ENCODE measurements at places on chromosomes 16 and 17.

DNA sequence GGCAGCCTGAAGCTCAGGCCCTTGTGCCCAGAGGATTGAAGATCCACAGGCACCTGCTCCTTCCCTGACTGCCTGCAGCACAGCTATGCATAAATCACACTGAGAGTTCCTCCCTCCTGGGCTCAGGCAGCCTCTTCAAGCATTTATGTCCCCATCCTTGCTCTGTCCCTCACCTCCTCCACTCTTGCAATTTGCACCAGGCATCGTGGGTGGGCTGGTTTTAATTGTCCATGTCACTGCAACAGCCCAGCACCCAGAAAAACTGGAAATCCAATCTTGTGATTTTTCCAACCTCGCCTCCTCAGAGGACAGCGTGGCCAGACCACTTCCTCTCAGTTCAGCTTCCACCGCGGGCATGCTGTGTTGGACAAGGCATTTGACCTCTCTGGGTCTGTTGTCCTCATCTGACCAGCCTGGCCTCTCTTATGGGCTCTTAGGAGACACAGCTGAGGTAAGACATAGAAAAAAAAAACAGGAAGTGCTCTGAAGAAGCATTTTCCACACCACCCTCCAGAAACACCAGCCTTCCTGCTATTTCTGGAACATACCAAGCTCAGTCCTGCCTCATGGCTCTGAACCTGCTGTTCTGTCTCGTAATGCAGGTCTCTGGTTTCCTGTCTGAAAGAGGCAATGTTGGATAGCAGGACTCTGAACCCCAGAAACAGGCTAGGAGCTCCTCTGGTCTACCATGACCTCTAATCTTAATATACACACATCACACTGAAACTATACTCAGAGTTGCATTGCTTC lies 8.3 kb downstream of the TMEM114 start:
- no peak for DNase-seq

- no peak for DNase-seq
These were observed 39.2 kb upstream of the PRSS54 start for GRCh38 chr16:58333985-58334384.

- DNase-seq: no peak
These were observed 212.2 kb upstream of the ZNF469 start for GRCh38 chr16:88170528-88170991.

DNA sequence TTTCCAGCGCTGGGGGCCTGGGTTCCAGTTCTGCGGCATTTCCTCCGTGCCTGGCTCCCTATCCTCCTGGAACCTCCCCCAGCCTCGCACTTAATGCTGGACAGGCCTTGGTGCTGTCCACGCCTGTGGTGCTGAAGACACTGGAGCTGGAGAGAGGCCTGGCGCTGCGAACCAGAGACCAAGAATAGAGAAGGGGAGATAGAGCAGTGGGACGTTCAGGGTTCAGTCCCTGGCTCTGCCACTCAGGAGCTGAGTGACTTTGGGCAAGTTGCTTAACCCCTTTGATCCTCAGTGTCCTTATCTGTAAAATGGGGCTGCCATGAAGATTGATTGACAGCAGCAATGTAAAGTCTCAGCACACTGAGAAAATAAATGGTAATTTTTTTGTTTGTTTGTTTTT lies 11.9 kb downstream of the SBK1 start:
- no peak for DNase-seq

DNA sequence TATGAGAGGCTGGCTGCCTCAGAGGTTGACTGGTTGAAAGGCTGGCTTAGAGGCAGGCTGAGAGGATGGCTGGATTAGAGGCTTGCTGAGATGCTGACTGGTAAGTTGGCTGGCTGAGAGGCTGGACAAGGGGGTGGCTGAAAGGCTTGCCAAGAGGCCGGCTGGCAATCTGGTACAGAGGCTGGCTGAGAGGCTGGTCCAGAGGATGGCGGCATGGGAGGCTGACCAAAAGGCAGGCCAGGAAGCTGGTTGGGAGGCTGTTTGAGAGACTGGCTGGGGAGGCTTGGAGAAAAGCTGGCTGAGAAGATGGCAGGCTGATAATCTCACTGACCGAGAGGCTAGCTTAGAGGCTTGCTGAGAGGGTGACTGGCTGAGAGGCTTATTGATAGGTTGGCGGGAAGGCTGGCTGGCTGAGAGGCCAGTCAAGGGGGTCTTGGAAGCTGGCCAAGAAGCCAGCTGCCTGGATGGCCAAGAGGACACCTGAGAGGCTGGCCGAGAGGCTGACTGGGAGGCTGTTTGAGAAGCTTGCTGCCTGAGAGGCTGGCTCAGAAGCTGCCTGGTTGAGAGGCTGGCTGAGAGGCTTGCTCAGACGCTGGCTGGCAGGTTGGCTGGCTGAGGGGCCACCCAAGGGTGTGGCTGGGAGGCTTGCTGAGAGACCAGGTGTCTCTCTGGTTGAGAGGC lies 34.2 kb upstream of the ACSM2B start:
- DNase-seq: no peak

GRCh38 chr16:74279266-74279665 lies 17.3 kb upstream of the PSMD7 start:
- no peak for DNase-seq

DNA sequence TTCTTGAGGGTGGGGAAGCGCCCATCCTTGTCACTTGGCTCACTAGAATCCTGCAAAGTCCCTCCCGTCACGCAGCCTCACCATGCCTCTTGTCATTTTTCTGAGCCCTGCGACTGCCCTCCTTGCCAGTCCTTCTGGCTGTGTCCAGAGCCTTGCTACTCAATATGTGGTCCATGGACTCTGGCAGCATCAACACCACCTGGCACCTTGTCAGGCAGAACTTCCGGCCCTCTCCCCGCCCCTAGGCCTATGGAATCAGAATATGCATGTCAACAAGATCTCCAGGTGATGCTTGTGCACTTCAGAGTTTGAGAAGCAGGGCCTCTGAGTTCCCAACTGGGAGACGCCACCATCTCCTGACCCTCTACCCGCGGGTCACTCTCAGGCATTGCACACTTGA lies 12.1 kb downstream of the PIMREG start:
- no peak for DNase-seq

- DNase-seq: no peak
These were observed 131.1 kb downstream of the ZNF423 start for GRCh38 chr16:49724774-49725173.

DNA sequence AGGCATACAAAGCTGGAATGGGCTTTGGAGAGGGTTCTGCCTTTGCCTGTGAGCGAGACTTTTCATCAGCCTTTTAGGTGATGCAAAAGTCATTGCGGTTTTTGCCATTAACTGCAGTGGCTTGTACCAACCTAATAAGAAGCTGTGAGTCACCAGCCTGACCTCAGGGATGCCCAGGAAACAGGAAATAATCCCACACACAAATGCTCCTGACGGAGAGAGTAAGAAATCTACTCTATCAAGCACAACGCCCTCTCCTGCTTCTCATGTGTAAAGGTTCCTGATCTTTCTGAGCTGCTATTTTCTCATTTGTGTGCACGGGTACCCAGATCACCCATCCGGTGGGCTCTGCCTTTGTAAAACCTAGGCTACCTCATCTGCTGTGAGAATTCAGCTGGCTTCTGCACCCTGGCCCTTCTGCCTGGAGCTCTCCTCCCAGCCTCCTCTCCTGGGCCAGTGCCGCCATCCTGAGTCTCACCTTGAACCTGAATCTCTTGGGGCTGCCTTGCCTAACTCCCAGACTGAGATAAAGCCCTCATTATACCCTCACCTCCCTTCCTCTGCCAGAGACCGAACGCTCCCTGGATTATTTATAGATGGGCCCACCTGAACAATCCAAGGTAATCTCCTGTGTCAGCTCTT lies 299.7 kb downstream of the C16orf95 start:
- DNase-seq: no peak

DNA sequence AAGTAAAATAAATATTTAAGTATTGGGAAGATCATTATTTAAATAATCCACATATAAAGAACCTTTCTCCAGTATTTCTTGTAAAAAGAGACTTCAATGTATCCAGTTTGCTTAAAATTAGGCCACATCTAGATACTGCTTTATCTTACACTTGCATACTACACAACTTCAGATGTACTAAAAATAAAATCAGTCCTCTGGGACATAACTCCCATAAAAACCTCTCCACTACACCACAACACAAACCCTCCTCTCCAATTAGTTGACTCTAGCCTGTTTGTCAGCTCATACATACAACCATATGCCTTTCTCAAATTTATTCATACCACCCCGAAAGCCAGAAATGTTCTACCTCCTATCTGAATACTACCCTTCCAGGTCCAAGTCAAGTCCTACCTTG lies 21.6 kb downstream of the SPOP start:
- no peak for DNase-seq

- DNase-seq: no peak
These were observed 24.1 kb upstream of the KREMEN2 start for GRCh38 chr16:2939968-2940367.

- no peak for DNase-seq
These were observed 93.9 kb downstream of the ENGASE start for GRCh38 chr17:79168486-79169055.

GRCh38 chr16:535446-536405 lies 8.2 kb downstream of the CAPN15 start:
- no peak for DNase-seq

- DNase-seq: no peak
These were observed 261.8 kb upstream of the PSMD7 start for GRCh38 chr16:74034862-74035261.

DNA sequence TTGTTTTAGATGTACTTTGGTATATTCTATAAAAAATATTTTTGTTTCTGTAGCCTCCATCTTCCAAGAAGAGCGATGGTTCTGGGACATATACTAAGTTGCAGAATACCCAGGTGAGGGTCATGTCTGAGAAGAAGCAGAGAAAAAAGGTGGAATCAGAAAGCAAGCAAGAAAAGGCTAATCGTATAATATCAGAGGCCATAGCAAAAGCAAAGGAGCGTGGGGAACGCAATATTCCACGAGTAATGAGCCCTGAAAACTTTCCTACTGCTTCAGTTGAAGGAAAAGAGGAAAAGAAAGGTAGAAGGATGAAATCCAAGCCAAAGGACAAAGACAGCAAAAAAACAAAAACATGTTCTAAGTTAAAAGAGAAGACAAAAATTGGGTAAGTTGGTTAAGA lies 154.6 kb downstream of the CHD9 start:
- DNase-seq: no peak

GRCh38 chr17:29050176-29050575 lies 7.2 kb downstream of the PIPOX start:
- no peak for DNase-seq

GRCh38 chr17:10116753-10117420 lies 81.5 kb downstream of the GAS7 start:
- DNase-seq: no peak

DNA sequence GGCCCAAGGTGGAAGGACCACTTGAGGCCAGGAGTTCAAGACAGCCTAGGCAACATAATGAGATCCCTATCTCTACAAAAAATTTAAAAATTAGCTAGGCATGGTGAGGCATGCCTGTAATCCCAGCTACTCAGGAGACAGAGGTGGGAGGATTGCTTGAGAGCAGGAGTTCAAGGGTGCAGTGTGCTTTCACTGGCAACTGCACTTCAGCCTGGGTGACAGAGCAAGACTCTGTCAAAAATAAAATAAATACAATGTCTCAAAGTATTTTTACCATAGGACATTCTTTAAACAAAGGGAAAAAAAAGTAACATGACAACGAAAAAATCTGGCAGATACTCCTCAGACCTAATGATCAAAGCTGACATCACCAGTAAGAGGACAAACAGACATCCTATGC lies 72.6 kb downstream of the FBXL20 start:
- DNase-seq: no peak

- no peak for DNase-seq
These were observed at the start of gene BCO1 for GRCh38 chr16:81238296-81239011. BCO1 (plus strand) TSS chr16:81238689; CDS start chr16:81238909, 220 bp downstream.

- DNase-seq: no peak
These were observed 401.6 kb downstream of the NPIPA7 start for GRCh38 chr16:16780588-16780987.

DNA sequence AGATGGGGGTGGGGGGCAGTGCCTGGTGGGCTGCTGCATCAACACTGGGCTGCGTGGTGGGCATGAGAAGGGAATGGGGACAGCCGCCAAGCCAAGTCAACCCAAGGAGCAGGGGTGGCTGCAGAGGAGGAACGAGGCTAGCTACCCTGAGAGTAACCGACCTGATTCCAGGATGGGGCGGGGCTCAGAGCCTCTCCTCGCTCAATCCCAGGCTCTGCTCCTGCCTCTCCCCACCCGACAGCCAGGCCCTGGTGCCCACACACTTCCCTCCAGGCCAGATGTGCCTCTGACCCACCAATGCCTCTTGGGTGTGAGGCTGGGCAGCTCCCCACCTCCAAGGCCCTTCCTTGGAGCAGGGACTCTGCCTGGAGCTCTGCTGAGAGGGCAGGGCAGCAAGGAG lies 2.7 kb downstream of the NPTX1 start:
- no peak for DNase-seq

GRCh38 chr16:49604602-49605001 lies 231.0 kb downstream of the C16orf78 start:
- no peak for DNase-seq

DNA sequence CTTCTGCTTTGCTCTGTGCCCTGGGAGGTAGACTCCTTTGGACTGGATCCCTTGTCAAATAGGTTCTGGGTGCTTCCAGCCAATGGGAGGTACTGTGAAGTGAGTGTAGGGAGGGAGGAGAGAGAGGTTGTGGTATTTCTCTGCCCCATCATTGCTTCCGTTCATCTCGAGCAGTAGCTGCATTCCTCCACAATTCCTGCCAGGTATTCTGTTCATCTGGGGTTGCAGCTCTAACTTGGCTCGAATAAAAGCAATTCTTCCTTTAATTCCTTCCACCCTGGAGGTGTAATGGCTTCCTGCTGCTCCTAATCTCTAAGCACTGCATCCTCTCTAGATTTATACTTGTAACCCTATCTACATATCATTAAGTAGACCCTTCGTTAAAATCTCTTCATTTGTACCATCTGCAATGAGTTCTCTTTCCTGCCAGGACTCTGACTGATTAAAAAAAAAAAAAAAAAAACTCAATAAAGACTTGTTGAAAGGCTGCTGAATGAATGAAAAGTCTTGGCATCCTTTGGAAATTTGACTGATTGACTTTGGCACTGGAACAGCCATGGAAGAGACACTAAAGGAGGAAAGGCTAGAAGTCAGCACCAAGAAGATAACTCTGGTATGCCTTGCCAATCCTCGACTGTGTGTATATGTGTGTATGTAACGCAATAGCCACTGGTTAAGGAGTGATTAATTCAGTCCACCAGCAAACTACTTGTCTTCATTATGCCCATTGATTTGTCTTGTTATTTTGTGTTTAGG lies 616.9 kb upstream of the SOX9 start:
- no peak for DNase-seq

GRCh38 chr17:51730303-51731050 lies 428.0 kb downstream of the CA10 start:
- DNase-seq: no peak

- DNase-seq: no peak
These were observed 100.6 kb upstream of the CNTNAP4 start for GRCh38 chr16:76176616-76177015.

- DNase-seq: no peak
These were observed 48.9 kb downstream of the RABEP1 start for GRCh38 chr17:5330981-5331380.

Data from stimulated activated CD4-positive, alpha-beta T cell treated with anti-CD3 and anti-CD28 coated beads, Interleukin-4, amount 100 ng/mL, for 48 hours (primary cell).